Brain pericyte (primary cell): ENCODE measurements at places on chromosomes 2 and 18.

- DNase-seq = no peak
These were observed 509 bp upstream of the CYS1 start for GRCh38 chr2:10080536-10081304.

GRCh38 chr2:241003047-241003360, 4.6 kb downstream of the SNED1 start:
- no peak for DNase-seq

DNA sequence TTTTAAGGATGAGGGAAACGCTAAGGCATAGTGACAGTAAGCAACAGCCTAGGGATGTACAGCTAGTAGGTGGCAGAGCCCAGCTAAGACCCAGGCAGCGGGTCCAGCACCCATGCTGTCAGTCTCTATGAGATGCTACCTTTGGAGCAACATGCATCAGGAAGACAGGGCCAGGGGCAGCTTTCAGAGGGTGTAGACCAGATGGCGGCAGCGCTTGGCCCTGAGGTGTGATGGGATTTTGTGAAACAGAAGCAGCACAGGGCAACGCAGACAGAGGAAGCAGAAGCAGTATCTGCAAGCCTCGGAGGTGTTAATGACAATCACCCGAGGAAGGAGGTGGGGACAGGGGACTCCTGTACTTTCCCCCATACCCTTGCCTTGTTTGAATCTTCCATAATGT, 43.2 kb downstream of the SDC1 start:
- DNase-seq = no peak

DNA sequence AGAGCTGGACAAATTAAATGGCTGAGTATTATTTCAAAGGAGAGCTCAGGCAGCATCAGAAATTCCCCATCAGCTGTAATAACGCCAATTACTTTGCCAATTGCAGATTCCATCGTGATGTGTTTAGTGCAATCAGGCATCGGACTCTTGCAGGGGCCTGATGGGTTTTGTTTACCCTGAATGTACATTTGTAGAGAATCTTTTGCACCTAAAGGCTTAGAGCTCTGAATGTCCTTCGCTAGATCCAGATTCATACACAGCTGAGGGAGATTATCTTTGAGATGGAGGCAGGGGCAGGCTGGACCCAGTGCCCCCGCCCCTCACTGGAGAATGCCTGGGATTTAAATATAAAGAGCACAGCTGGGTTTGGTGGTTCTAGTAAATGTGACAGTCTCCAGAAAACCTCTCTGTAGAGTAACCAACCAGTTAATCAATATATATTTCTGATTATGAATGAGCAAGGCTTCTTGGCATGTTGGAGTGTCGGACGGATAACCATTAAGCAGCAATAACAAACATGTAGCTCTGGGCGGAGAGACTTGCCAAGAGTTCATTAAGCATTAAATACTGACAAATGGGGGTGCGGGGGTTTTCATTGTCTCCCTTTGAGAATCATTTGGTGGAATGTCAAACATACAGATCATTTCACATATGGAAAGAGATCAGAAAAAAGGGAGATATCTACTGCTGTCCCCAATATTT, 200.9 kb downstream of the SETBP1 start:
- DNase-seq = no peak

DNA sequence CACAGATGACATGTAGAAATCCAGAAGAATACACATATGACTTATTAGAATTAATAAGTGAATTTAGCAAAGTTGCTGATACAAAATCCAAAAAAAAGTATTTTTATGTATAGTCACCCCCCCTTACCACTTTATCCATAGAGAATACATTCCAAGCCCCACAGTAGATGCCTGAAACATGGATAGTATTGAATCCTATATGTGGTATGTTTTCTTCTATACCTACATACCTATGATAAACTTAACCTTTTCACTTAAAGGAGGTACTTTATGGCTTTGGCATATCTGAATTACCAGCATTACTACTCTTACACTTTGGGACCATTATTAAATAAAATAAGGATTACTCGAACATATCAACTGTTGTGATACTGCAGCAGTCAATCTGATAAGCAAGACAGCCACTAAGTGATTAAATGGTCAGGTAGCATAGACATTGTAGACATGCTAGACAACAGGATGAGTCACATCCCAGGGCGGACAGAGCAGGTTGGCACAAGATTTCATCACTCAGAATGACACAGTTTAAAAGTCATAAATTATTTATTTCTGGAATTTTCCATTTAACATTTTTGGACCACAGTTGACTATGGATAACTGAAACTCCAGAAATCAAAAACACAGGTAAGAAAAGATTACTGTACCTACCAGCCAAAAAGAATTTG, 208.2 kb upstream of the CHAC2 start:
- DNase-seq = no peak

DNA sequence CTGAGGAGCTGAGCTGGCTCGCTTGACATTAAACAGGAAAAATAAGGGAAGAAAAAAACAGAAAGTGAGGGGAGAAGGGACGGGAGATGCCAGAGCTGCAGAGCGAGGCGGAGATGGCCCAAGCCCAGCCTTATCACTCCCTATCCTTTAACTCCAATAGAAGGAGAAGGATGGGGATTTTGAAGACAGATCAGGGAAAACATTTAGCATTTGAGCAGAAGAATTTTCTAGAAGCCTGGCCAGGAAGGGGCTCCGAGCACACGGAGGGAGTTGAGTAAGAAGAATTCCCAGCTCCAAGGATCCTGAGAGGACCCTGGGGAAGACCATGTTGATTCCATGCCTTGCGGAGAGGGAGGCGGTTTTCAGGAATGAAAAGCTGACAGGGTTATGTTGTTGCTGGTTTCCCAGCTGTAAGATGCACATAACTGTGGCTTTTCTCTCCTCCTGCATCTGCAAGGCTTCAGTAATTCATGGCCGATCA, 35.6 kb downstream of the TWIST2 start:
- DNase-seq = no peak

- no peak for DNase-seq
These were observed 409.9 kb upstream of the NRXN1 start for GRCh38 chr2:51441786-51442185.

GRCh38 chr2:101771227-101771902, 73.9 kb downstream of the MAP4K4 start:
- DNase-seq = no peak

DNA sequence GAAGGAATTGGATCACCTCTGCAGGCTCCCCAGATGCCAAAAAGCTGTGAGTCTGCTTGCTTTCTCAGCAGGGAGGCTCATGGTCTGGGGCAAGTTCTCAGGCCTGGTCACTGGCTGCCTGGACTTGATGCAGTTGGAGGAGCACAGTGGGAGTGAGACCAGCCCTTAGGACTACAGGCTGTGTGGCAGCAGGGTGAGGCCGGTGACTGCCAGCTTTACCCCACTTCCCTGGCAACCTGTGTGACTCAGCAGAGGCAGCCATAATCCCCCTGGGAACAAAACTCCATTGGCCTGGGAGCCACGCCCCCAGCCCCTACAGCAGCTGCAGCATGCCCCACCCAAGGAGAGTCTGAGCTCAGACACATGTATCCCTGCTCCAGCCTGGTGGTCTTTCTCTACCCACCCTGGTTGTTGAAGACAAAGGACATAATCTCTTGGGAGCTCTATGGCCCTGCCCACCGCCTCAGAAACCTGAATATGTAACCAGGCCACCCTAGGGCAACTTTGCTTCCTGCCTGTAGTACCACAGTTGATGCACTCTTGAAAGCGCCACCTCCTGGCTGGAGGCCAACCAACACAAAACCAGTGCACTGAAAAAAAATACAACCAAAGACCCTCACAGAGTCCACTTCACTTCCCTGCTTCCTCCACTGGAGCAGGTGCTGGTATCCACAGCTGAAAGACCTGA, 106.8 kb upstream of the SPATS2L start:
- peak; percentile 16 for DNase-seq

DNA sequence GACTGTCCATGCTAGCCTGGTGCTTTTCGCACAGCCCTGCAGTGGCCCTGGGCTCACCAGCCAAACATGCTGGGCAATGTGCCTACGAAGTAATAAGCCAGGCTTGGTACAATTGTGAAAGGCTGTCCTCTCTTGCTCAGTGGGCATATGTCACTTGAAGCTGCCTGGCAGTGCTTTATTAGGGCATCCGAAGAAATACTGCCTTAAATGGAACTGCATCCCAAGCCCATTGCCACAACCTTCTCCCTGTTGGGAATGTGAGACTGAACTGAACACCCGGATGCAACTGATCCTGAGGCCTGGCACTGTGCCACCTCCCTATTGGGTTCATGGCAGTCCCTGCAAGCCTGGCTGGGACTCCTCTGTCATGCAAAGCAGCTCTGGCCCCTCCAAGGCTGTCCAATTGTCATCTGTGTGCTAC, 15.9 kb downstream of the CAPG start:
- no peak for DNase-seq

DNA sequence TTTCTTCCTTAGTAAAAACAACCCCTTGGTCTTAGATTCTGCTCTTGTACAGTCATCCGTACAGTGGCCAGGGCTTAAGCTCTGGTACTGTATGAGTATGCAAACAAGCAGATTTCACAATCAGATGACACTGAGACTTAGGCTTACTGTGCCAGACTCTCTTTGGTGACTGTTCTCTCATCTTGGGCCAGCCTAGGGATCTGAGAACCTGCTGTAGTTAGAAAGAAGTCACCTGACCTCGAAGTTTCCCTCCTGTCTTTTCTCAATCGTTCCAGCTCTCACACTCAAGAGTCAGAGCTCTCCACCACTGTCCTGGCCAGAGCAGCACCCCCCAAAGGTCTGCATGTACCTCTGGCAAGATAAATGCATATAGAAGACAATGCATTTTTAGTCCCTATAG, 63.2 kb downstream of the ZEB2 start:
- peak; percentile 45 for DNase-seq

GRCh38 chr18:54956506-54956905, 2.8 kb downstream of the CCDC68 start:
- no peak for DNase-seq

DNA sequence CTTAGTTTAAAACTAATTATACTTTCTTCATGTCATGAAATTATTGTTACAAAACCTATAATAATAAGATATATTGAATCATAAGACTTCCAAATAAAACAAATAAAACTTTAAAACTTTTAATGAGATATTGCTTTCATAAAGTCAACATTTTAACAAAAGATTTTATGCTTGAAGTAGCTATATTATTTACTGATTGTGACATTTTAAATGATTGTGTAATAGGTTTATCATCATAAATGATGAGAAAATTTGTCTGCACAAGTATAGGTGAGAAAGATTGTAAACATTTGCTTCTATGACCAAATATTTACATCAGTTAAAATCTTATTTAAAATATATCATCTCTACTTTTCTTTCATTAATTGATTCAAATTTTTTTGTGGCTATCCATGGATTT, 5.1 kb upstream of the GALNT13 start:
- no peak for DNase-seq

GRCh38 chr18:907115-907884, 2.6 kb downstream of the ADCYAP1 start:
- DNase-seq = no peak

GRCh38 chr18:58497845-58498244, 131.0 kb downstream of the ALPK2 start:
- DNase-seq = no peak

DNA sequence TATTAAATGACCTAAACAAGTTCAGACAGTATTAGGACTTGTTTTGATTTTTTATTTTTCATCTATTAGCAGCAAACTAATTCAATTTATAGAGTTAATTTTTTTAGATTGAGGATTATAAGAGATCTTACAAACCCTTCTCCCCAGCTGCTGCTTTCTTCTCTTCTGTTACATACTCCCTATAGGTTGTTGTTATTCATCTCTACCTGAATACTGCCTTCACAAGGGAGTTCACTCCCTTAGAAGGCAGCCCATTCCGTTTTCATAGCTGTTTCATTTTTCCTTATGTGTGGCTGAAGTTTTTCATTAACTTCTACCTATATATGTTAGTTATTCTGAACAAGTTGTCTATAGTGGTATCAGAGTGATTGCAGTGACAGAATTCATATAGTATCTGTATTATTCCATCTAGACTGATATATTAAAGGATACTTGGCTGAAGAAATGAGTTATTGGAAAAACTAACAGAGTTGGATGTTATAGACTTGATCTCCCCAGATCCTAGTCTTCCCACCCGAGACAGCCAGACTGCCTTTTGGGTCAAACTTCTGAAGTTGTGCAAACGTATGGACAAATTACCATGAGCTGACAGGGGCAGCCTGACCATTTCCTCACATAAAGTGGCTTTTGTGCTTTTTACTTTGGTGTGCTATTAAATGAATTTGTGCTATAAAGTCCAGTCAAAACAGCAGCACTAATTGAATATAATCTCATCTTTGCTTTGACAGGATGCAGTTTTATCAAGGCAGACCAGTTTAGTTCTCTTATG, 8.7 kb downstream of the GLS start:
- DNase-seq = no peak

- DNase-seq = no peak
These were observed 266.1 kb upstream of the RAB6C start for GRCh38 chr2:129713337-129713736.

DNA sequence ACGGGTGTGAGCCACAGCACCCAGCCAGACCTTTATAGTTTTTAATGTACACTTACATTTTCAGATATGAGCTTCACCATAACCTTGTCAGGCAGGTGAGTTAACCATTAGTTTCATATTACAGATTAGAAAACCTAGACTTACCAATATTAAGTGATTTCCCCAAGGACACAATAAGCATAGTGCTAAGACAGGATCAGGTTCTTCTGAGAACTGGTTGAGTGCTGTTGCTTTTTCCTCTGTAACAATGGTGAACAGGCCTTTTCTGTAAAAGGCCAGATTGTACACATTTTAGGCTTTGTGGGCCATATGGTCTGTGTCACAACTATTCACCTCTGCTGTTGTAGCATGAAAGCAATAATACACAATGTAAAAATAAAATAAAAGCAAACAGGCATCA, 332.0 kb downstream of the PIK3C3 start:
- no peak for DNase-seq

- no peak for DNase-seq
These were observed 5.3 kb downstream of the SLC4A3 start for GRCh38 chr2:219632760-219633105.

- DNase-seq = no peak
These were observed 15.8 kb upstream of the COL6A3 start for GRCh38 chr2:237429753-237430152.

DNA sequence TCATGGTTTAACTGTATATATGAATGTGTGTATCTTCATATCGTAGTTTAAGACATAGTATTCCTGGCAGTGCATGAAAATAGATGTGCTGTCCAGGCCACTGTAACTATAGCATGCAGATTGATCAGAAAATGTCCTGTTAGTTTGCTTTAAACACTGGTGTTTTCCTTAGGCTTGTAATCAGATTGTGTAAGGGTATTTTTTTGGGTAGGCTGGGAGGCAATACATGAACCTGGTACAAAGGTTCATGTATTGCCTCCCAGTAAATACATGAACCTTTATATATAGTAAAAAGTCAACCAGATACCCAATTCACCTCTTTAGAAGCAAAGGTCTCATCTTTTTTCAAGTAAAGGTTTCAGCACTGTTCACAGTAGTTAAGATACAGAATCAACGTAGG, 1.6 kb downstream of the COQ10B start:
- DNase-seq = no peak

DNA sequence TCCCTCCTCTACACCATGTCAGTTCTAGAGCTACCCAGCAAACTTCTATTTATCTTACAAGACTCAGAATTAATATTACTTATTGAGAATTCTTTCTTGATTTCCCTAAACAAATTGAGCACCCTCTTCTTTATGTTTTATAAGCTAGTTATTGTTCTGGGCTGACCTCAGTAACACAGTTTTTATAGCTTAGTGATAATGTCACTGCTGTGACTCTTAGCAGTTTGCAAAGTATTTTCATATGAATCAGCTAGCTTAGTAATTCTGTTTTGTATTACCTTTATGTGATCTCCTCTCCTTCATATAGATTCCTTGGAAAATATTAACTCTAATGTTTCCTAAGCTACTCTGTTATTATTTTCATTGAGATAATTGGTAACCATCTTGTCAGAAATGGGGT, 114.9 kb downstream of the PMS1 start:
- DNase-seq = no peak

GRCh38 chr2:168781191-168781817, 21.1 kb upstream of the NOSTRIN start:
- DNase-seq = no peak
